ENCODE measurements at places on chromosomes 7 and 10.

- no peak for DNase-seq
Measured at GRCh38 chr10:125739994-125740679, 20.6 kb downstream of the EDRF1 start.

DNA sequence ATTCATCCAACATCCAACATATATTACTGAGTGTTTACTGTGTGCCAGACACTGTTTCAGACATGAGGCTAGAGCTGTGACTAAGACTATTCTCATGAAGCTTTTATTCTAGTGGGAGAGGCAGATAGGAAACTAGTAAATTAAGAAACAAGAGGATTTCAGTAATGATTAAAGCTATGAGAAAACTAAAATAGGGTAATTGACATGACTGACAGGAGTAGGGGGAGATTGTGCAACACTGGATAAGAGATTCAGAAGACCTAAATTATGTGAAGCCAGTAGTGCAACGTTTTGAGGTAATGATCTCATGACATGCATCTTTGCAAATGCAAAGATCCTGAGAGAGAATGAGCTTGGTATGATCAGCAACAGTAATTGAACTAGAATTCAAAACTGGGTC is 48.6 kb upstream of the MKLN1 start:
- no peak for DNase-seq

- DNase-seq: no peak
Measured at GRCh38 chr10:56551037-56551436, 190.0 kb upstream of the ZWINT start.

DNA sequence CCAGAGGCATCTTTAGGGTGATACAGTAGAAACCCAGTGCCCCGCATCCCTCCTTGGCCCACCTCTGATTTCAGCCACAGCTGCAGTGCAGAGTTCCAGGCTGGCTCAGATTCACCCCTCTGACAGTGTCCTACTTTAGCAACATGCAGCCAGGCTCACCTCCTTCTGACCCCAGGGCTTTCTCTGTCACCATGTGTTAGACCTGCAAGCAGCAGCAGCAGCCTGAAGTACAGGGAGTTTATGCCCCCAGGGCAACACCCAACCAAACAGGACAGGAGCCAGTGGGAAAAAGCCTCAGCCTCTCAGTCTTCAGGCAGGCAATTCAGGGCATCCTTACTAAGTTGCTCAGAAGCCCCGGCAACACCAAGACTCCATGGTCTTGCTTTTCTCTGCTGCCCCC is 109.0 kb upstream of the PLXNA4 start:
- no peak for DNase-seq

- DNase-seq: no peak
Measured at GRCh38 chr10:131043039-131043691, 268.4 kb downstream of the TCERG1L start.

DNA sequence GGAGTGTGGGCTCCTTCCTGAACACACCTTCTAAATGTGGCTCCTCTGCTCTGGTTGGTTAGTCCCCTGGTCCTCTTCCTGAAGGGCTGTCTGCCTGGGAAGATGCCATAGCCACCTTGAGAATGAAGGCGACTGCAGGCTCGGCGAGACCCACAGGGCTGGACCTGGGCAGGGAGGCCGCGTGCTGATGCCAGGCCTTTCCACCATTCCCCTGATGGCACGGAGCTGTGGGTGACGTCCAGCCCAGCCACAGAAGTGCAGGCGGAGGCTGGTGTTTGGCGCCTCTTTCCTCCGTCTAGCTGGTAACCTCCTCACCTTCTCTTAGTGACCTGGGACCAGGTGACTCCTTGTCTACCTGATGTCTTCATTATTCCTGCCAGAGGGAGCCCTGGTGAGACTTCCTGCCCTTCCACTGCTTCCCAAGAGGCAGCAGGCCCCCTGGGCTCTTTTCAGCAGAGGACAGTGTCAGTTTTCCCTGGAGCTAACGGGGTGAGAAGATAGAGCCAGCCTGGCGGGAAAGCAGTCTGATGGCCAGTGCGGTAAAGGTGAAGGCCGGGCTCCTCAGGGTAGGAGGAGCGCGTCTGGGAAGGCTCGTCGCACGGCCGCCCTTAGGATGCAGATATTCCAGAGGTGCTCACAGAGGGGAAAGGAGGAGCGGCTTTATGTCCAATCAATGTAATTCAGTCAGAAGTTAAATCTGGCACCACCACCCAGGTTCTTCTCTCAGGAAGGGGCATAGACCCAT is 34.9 kb downstream of the GBX1 start:
- DNase-seq: no peak

DNA sequence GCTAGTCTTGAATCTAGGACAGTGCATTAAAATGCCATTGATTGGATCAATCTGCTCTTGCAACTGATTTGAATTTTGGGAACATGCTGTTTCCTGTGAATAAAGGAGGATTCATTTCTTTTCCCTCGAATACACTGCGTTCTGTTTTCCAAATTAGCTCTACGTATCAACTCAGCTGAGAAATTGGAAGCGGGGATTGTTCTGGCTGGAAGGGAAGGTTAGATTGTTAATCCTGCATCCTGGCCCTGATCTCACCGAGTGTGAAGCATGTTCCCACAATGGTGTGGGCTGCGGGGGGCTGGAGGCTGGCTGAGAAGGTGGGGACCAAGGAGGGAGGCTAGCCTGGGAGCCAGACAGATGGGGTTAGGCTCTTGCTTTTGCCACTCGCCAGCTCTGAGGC is 17.6 kb downstream of the HTRA1 start:
- no peak for DNase-seq

DNA sequence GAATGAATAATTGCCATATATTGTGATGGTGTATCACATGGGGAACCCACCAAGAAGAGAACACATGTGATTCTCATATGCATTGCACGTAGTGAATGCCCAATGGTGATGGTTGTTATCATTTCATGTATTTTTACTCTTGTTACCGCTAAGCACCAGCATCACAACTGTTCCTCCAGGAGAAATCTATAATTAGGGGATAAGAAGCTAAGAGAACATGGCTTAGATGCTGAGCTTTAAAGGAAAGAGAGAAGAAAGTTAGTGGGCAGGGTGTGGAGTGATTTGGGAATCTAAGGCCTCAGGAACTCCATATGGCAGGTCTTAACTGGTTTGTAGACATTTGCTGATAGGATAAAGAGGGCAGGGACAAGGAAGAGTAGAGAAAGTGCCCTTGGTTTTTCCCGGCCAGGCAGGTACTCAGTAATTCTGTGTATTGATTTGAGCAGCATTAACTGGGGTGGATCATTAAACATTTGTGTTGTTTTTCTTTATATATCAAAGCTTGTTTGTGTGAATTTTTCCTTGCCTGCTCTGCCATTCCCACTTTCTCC is 145.9 kb downstream of the LRRC4 start:
- no peak for DNase-seq

- no peak for DNase-seq
Measured at GRCh38 chr7:75985009-75985517, 9.3 kb downstream of the TMEM120A start.

DNA sequence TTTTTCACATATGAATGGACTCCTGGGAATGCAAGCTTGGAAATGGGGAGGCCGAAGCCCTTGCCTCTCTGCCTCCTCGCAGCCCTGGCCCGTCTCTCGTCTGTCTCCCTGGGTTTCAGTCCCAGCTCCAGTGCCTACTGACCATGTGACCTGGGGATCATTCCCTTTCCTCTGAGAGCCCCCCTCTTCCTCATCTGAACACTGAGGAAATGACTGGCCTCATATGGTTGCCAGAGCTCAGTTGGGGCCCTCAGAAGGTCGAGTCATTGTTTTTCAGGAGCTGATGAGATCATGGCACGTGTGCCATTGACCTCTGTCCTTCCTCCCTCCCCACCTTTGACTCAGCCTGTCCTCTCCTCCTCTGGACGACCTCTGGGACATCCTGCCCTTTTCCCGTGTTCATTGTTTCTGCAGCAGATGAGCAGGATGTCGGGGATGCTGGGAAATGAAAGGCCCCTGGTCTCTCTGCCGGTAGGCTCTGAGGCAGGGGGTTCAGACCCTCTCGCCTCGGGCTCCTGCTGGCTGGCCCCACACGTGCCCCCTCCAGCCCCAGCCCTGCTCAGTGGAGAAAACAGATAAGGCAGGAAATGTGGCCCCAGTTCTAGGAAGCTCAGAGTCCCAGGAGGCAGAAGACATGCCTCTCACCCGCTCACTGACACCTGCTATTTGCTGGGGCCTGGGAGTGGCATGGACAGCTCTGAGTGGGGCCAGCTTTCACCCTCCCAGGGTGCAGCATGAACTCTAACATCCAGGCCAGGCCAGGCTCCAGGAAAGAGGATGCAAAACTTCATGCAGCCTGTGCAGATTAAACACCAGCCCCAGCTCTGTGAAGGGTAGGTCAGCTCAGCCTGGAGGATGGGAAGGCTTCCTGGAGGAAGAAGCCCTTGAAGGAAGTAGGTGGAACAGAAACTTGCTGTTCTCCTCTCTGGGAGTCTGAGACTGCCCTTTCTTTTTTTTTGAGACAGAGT is 8.3 kb upstream of the PPP1R35 start:
- no peak for DNase-seq

All from T-helper 1 cell (primary cell).